Sciatic nerve (tissue), 2 donors: ENCODE measurements at places on chromosomes 7 and 10. TPM values are rescaled to one million over a fixed set of nuclear protein-coding genes. Genes with fewer than 3 reads are reported as not detected.

The TAX1BP1 gene
- total RNA-seq, result 94.8 TPM

The CPED1 gene
- total RNA-seq, result 41.9 TPM

The CNTNAP2 gene
- total RNA-seq, result 0.49 TPM

The KCNH2 gene
- 3.2 TPM for total RNA-seq

The SLC26A3 gene
- not detected for total RNA-seq

The DRGX gene
- total RNA-seq, result not detected

The CALHM1 gene
- total RNA-seq, result not detected

The UNCX gene
- not detected for total RNA-seq

The CNOT4 gene
- 42.9 TPM for total RNA-seq

The CYP51A1 gene
- 101 TPM for total RNA-seq

The CPA1 gene
- 4.1 TPM for total RNA-seq

The RNF133 gene
- total RNA-seq, result 1.1 TPM

The UCN3 gene
- not detected for total RNA-seq

The NXPH1 gene
- not detected for total RNA-seq

The DLX5 gene
- 0.49 TPM for total RNA-seq

The VPS37D gene
- total RNA-seq, result 4.5 TPM

The DOCK4 gene
- 51.2 TPM for total RNA-seq

The UPF2 gene
- 29.4 TPM for total RNA-seq

The PDE1C gene
- total RNA-seq, result 23.3 TPM

The ANKRD30A gene
- total RNA-seq, result 0.09 TPM

The FGFR2 gene
- 10.8 TPM for total RNA-seq

The WEE2 gene
- total RNA-seq, result not detected

The UFSP1 gene
- total RNA-seq, result 2.9 TPM

The GIMAP6 gene
- 32.7 TPM for total RNA-seq

The PTPRZ1 gene
- 8.8 TPM for total RNA-seq

The NCF1 gene
- 15.3 TPM for total RNA-seq

The APBB1IP gene
- 17.0 TPM for total RNA-seq

The RAMP3 gene
- total RNA-seq, result 59.6 TPM

The IRF5 gene
- 8.7 TPM for total RNA-seq

The TBXAS1 gene
- total RNA-seq, result 19.1 TPM

The GPR22 gene
- not detected for total RNA-seq

The ZNF488 gene
- 0.71 TPM for total RNA-seq

The ESYT2 gene
- 103 TPM for total RNA-seq

The NRG3 gene
- total RNA-seq, result 1.4 TPM

The TMEM139 gene
- total RNA-seq, result 10.9 TPM

The TMEM184A gene
- total RNA-seq, result 0.27 TPM

The WASHC2C gene
- 48.1 TPM for total RNA-seq

The MMP21 gene
- total RNA-seq, result 0.31 TPM

The UPK3B gene
- total RNA-seq, result 3.7 TPM

The MLXIPL gene
- 23.8 TPM for total RNA-seq

The ELMO1 gene
- total RNA-seq, result 151 TPM

The LEP gene
- 7.2 TPM for total RNA-seq

The CHST3 gene
- 36.5 TPM for total RNA-seq

The ABCB4 gene
- total RNA-seq, result 3.3 TPM

The CTNNA3 gene
- 89.6 TPM for total RNA-seq

The ACTL6B gene
- not detected for total RNA-seq

The RNLS gene
- total RNA-seq, result 5.5 TPM

The NKX2-3 gene
- not detected for total RNA-seq

The PSPH gene
- total RNA-seq, result 11.5 TPM
